GDM1 (cell line): ENCODE measurements at places on chromosomes 7 and 10.

- DNase-seq, result no peak
Observed at GRCh38 chr7:12985228-12985627, 297.8 kb downstream of the ARL4A start.

- DNase-seq, result no peak
Observed at GRCh38 chr10:38093816-38094157, 350 bp upstream of the ZNF37A start.

DNA sequence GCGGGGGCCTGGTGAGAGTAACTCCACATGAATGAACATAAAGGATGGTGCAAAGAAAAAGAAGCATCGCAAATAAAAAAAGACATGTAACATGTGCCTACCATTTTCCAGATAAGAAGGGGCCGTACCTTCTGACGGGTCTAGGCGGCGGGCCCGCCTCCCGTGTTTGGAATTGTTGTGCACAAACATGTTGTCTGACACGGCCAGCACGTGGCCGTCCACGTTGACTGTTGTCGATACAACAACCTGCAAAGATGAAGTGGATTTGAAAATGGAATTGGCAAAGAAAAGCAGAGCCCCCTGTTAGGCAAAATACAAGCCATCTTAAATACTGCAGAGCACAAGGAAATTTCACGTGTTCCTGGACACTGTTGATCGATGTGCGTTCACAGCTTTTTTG lies 90.7 kb downstream of the EBF3 start:
- DNase-seq, result no peak

- DNase-seq, result no peak
Observed at GRCh38 chr10:24261627-24262026, 52.7 kb downstream of the KIAA1217 start.

GRCh38 chr10:20535897-20536881 lies 360.9 kb downstream of the NEBL start:
- DNase-seq, result no peak

DNA sequence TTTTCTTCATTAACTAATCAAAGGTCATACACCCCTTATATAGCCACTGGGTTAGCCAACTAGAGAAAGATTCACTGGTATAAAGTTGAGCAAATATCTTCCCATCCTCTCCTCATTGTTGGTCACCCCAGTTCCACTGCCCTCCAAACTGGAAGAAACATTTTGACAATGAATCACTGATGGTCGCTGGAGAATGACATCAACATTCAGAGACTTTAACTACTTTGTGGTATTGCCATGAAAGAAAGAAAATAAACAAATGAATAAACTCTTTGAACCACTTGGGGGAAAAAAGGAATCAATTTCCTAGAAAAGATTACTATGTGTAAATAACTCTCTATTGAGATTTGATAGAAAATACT lies 23.4 kb downstream of the HYCC1 start:
- no peak for DNase-seq

- DNase-seq, result no peak
Observed at GRCh38 chr7:101208794-101209193, 8.0 kb upstream of the MOGAT3 start.

- DNase-seq, result no peak
Observed at GRCh38 chr7:128166603-128167041, 74.5 kb upstream of the LEP start.

DNA sequence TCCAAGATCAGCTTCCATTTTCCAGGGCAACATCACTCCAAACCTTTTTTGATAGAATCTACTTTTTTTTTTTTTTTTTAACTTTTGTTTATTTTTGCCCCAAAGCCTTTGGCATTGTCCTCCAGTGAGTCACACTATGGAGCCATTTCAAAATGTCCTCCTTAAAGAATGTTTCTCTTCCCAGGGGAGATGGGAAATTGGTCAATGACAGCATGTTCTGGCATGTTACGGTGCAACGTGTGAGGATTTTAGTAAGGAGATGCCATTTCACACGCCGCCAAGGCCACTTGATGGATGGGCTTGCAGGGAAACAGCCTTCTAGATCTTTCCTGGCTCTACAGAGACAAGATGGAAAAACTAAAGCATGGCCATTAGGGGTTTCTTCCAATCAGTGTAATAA lies 30.7 kb upstream of the TRIL start:
- DNase-seq, result no peak

GRCh38 chr10:69696073-69696731 lies 66.2 kb downstream of the FAM241B start:
- DNase-seq, result no peak

GRCh38 chr10:6239213-6239991 lies 36.7 kb downstream of the PFKFB3 start:
- peak; percentile 69 for DNase-seq

- no peak for DNase-seq
Observed at GRCh38 chr7:42831718-42832522, 80.0 kb downstream of the C7orf25 start.

GRCh38 chr7:93823621-93824020 lies 66.9 kb downstream of the TFPI2 start:
- no peak for DNase-seq

DNA sequence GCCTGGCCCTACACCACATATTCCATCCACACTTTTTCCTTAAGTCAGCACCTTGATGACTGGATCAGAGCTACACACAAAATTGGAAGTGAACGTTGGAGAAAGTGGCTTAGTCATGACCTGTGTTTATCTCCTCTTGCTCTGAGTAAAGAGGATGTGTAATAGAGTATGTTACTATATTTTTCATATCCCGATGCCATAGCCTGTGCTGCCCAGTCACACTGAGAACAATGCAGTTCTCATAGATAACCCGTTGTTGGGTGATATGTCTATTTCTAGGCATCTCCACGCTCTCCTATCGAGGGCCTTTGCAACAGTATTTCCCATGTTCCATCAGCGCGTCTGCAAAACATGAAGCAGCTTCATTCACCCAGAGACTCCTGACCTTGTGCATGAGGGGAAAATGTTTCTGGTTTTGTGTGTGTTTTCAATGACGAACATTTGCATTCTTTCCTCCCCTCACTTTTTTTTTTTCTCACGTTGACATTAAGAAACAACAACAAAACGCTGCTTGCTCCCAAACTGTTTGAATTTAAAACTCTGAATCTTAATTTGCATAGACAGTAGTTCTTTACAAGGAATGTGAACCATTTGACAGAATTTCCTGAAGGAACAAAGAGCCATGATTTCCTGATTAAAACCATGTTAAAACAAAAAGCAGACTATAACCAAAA lies 43.4 kb downstream of the GRK5 start:
- no peak for DNase-seq

DNA sequence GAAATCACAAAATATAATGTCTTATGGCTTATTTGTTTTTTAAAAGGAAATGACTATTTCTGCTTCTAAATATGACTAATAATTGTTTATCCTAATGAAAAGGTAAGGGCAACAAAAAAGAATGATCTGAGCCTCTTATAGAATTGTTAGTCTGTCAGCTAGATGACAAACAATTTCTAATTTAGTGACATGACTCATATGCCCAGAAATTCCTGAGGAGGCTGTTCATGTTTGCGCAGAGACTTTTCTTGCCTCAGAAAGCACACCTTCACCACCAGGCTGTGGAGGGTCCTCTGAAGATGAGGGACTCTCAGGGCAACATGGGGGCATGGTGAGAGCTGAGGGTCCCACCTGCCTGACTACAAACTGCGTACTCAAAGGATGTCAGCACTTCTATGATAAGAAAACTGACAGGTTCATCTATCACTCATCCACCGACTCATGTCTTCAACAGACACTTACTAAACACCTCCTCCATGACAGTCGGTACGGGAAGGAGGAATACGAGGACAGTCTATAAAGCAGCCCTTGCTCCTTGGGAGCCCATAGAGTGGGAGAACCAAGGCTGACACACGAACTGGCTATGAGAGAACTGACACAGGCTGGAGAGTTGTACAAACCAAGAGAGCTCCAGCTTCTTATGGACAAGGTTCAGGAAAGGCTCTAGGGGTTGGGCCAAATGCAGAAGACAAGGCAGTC lies 102.0 kb downstream of the PKD1L1 start:
- DNase-seq, result no peak

DNA sequence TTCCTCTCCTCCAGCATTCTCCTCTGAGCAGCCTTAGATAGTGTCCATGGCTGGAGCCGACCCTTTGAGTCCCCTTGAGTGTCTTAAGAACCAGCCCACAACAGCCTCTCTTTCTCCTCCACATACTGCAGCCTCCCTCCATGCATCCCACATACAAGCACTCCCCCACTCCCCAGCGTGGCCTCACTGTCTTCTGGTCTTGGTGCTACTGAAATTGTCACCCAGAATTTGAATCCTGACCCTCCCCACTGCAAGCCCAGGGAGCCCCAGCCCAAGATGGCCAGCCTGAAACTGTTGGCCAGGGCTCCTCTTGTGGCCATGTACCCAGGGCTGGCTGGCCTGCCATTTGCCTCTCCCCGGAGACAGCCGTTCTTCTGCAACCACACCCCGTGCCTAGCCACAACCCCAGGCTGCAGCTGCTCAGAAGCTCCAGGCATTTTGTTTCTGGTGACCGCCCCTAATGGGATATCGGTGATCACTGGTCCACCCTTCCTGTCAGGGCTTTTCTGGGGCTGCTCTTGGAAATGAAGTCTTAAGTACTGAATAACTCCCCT lies 18.8 kb upstream of the SH2D4B start:
- no peak for DNase-seq

DNA sequence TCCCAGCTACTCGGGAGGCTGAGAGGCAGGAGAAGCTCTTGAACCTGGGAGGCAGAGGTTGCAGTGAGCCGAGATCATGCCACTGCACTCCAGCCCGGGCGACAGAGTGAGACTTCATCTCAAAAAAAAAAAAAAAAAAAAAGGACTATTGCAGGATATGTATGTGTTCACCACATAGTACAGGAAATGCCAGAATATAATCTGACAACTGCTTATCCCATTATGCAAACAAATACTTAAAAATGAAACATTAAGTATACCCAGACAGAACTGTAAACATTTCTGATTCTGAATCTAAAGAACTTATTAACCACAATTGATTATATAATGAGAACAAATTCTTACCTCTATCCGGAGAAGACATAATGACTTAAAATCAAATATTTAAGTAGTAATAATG lies 18.7 kb downstream of the DKK1 start:
- DNase-seq, result no peak

DNA sequence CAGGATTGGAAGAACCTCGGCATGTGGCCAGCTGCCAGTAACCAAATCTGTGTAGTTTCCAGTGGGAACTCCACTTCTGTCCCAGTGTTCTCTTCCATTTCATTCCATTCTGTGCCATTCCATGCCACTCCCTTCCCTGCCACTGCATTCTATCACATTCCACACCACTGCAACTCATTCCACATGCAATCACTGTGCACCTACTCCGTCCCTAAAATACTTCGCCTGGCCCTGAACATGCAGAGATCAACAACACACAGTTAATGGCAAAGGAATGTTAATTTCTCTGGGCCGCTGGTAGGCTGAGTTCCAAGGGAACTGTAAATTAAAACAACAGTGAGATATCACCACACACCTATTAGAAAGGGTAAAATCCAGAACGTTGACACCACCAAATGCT lies 64.8 kb downstream of the AKR1B1 start:
- no peak for DNase-seq

GRCh38 chr7:150361807-150362621 lies 6.6 kb upstream of the REPIN1 start:
- no peak for DNase-seq

DNA sequence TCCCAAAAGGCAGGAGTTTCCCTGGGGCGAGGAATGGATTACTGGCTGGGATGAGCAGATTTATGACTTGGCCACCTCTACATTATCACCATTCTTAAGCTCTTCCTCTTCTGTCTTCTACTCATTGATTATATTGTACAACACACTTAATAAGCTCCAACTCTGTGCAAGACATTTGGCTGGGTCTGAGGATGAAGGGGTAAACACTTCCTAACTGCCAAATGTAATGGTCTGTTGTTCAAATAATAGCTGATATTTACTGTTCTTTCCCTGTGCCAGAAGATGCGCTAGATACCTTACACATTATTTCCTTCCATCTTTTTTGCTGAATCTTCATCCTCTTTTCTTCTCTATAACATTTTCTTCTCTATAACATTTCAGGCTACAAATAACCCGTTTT lies 11.6 kb downstream of the OR6V1 start:
- DNase-seq, result no peak

- no peak for DNase-seq
Observed at GRCh38 chr10:88253-88652, 39.2 kb upstream of the TUBB8 start.

DNA sequence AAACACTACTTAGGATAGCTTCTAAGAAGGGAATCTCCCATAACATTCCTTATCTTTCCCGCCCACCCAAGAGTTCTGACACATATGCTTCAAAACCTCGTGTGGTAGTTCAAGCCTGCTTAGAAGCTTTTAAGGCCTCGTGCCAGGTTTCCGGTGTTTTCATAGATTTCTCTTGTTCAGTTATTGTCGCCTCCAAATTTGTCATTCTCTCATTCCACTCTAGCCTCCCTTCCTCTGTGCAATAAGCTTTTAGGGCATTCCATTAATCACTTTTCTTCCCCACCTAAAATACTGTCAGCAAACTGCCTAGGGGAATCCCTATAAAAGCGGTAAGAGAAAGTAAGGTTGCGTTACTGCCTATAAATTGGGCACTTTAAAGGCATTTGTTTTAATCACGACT lies 718 bp upstream of the BPGM start:
- no peak for DNase-seq

DNA sequence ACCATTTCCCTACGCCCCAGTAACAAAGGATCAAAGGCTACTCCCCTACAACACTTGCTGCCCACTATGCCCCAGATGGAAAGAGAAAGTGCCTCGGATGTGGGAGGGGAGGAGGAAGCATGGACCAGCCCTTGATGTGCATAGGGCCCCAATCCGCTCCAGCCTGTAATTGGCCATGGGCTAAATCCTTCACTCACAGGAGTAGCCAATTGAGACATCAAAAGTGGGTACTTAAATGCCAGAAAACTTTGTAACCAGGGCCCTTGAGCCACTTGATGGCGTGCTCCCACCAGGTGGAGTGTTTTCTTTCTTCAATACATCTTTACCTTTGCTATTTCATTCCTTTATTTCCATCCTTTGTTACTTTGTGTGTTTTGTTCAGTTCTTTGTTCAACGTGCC lies 500.5 kb upstream of the LRRN3 start:
- DNase-seq, result no peak

- DNase-seq, result peak; percentile 4
Observed at GRCh38 chr10:63976538-63976937, 455.3 kb downstream of the REEP3 start.

GRCh38 chr7:106542550-106543220 lies 118.3 kb downstream of the CCDC71L start:
- peak; percentile 38 for DNase-seq

- DNase-seq, result no peak
Observed at GRCh38 chr10:74011770-74012169, 13.9 kb downstream of the VCL start.
